Adrenal gland (tissue), 19 donors: ENCODE measurements at places on chromosomes 5 and 9.

GRCh38 chr9:98935071-98935505, 8.6 kb upstream of the COL15A1 start:
- DNase-seq: no peak

DNA sequence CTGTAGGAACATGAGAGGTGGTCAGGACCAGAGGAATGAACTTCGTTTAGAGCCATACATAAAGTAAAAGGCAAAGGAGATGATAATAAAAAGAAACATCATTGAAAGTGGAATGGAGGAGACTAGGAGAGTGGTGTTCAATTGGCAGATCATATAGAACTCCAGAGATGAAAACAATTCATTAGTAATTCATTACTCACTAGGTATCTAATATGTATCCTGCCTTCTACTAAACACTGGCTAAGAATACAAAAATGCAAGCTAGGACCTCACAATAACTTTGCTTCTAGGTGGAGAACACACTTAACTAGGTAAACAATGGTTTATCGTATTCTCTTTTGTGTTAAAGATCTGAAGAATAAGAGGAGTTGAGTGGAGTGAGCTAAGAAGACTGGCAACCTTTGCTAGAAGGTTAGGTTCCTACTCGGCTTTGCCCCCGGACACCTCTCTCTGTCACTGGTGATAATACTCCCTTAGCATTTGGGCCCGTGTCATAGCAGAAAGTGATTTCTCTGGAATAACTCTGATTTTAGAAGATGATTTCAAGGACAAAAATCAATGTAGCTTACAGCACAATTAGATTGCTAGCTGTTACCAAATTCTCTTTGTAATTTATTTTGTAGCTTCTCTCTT, 88.6 kb upstream of the IFNE start:
- DNase-seq: no peak

DNA sequence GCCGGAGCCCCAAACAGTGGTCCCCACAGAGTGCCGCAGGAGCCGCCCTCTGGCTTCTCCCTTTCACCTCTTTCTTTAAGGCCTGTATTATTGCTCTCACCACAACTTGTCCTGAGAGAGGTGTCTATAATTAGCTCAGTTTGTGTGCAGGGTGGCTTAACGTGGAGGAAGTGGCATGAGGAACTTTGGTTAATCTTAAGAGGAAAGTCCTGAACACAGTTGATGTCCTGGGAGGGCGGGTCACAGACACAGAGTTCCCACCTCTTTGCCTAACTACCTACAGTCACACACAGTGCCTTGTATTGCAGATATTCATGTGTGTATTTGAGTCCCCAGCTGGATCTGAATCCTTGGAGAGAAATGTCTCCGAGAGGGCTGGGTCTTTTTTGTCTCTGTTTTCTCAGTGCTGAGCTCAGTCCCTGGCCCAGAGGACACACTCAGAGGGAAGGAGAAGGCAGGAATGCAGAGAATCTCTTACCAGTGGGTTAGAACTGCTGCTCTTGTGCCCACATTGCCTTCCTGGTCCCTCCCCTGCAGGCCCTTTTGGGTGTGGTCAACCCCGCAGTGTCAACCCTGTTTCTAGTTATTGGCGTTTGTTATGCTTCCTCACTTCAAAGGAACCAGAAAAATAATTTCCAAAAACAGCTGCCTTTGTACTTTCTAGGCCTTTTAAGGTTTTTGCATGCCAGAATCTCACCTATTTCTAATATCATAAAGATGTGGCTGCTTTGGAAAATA, 392.5 kb downstream of the KDM4C start:
- DNase-seq: no peak

- DNase-seq: no peak
These were observed 97.9 kb downstream of the CRB2 start for GRCh38 chr9:123453831-123454321.

DNA sequence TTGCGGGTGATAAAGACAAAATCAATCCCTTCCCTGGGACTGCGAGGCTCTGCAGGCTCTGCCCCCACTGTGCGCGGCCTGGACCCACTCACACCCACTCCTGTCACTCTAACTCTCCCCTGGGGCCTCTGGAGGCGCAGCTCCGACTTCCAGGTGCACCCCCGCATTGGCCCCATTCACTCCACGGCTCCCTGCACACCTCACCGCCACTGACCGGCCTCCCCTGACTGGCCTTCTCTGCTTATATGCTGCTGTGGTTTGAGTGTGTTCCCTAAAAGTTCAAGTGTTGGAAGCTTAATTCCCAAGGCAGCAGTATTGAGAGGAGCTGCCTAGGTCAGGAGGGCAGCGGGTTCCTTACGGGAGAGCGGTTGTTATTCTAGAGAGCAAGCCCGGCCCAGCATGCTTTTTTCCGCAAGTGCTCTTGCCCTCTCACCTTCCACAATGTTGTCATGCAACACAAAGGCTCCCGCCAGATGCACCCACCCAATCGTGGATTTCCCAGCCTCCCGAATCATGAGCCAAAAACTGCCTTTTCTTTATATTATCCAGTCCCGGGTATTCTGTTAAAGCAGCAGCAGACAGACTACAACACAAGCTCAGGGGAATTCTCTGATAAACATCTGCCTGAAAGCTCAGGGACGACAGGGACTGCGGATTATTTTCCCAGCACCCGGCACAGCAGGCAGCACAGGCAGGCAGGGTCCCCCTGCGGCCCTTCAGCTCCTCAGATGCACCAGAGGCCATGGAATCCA, 73.5 kb upstream of the LRRTM2 start:
- DNase-seq: no peak

DNA sequence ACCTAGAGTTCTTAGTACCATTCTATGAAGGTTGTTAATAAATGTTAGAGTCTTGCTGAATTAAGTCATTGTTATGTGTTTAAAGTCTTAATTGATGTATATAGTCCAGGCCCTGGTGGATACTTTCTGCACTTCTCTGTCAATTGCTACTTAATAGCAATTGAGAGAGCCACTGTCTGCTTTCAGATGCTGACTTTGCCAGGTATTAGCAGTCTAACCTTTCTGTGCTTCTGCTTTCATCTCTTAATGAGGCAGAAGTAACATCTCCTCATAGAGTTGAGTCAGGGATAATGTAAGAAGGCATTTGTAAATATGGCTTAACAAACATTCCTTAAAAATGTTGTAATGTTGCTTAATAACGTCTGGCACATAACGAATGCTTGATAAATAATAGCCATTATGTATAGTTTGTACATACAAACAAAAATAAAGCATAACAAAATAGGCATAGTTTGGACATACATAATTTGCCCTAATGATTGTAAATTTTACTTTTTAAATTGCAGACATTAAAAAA, 28.3 kb downstream of the RASGRF2 start:
- DNase-seq: no peak

- DNase-seq: no peak
These were observed 28.9 kb downstream of the ZNF366 start for GRCh38 chr5:72478276-72478675.

DNA sequence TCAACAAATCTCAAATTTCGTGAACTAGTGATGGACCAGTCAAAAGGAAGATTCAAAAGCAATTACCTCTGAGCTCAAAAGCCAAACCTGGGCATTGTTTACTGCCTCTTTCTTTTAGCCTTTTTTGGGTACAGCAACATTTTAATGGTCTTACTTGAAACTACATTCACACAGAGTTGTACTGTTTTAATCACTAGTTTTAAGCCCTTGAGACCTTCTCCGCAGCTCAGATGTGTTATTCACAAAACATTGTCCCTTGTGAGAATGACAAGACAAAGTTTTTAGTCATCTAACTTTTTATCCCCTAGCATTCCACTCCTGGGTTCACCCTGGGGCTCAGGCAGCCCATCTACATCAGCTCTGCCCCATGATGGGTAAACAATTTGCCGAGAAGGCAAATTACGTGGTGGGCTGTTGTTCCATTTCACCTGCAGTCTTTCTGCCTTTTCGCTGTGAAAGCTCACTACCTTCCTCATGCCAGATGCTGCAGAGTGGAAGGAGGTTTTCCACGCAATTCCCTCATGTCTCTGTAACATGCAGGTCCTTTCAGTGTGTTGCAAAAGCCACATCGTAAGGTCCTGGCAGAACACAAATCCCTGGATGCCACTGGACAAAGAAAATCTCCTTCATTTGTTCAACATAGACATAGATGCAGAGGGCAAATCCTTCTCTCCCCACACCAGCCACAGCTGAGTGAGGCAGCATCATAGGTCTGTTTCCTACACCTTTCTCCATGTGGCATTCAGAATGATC, 175.7 kb downstream of the EBF1 start:
- DNase-seq: no peak

GRCh38 chr5:151005950-151006576, 14.3 kb upstream of the GPX3 start:
- peak; percentile 76 for DNase-seq

GRCh38 chr5:7317751-7318150, 78.2 kb upstream of the ADCY2 start:
- DNase-seq: no peak

- no peak for DNase-seq
These were observed 131.1 kb downstream of the TLE1 start for GRCh38 chr9:81558091-81558830.

GRCh38 chr9:15485836-15486666, 24.7 kb downstream of the PSIP1 start:
- no peak for DNase-seq

- no peak for DNase-seq
These were observed 68.8 kb downstream of the SLC44A1 start for GRCh38 chr9:105313238-105313637.

DNA sequence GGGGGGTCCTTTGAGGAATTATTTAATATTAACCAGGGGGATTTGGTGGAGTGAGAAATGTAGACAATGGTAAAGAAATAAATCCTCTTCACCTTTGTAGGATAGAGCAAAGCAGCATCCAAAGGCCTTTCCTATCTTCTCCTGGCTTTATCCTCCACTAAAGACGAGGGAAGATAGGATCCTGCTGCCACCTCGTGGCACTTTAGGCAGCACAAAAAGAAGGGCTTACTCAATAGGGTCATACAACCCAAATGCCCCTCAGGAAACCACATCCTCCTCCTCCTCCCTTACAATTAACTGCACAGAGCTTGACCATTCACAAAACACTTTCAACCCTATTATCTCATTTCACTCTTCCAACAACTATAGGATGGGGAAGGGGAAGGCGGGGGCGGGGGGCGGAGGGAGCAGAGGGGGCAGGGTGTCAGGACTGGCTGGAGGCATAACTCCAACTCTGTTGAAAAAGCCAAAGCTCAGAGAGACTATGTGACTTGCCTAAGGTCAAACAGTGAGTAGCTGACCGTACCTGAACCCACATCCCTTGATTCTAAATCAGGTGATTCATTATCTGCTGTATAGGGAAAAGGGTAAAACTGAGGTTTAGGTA, 45.4 kb upstream of the MYOT start:
- peak; percentile 68 for DNase-seq

GRCh38 chr9:87708986-87709728, 16.8 kb upstream of the CTSL start:
- no peak for DNase-seq

DNA sequence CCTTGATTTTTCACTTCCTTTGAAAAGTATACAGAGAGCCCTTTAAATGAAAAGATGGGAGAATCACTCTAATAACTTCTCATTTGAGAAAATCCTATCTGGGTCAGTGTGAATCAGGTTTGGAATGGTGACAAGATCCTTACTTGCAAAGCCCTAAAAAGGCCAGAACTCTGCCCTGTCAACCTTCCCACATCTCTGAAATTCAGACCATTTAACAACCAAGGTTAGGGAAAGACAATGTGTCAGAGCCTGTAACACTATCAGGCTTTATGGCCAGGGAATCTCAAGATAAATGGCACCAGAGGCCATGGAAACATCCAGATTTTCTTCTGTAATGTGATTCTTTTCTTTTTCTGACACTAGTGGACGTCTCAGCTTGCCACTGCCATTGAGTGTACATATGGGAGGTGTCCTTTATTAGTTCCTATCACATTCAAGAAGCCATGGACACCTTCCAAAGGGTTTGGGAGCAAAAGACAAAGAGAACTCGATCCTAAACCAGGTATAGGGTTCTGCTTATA, 165.7 kb upstream of the GPR151 start:
- DNase-seq: no peak

DNA sequence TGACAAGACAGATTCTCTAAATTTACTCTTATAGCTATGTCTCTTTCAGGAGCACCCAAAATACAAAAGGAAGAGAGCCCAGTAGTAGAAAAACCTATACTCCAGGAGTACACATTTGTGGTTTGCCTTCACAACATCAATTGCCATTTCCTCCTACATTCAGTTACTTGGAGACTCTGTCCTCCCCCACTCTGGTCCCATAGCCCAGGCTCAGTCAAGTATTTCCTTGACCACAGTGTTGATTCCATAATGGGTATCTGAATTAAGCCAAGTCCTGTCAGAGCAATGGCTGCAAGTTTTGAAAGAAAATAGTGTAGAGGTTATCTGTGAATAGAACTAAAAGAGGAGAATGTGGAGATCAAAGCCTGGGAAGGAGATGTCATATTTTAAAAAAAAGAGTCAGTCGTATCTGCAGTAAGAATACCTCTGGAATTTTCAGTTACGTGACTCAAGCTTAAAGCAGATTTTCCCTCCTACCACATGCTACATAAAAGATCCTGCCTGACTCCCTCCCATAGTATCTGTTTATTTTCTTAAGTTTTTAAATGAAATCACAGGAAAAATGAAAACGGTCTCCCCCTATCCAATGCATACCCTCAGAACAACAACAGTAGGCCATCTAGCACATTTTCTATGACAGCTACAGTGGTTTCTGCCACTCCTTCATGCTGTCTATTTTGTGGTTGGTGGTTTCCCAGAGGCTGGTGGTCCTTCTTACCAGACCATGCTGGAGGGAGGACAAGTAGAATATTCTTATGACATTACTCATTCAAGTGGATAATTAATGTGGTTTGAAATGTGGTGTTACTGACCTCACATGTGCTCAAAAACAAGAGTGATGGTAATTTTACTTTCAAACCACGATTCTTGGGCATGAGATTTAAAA, 249.7 kb upstream of the TMEM161B start:
- no peak for DNase-seq

- DNase-seq: no peak
These were observed 175.8 kb downstream of the CACNA1B start for GRCh38 chr9:138053321-138053868.

DNA sequence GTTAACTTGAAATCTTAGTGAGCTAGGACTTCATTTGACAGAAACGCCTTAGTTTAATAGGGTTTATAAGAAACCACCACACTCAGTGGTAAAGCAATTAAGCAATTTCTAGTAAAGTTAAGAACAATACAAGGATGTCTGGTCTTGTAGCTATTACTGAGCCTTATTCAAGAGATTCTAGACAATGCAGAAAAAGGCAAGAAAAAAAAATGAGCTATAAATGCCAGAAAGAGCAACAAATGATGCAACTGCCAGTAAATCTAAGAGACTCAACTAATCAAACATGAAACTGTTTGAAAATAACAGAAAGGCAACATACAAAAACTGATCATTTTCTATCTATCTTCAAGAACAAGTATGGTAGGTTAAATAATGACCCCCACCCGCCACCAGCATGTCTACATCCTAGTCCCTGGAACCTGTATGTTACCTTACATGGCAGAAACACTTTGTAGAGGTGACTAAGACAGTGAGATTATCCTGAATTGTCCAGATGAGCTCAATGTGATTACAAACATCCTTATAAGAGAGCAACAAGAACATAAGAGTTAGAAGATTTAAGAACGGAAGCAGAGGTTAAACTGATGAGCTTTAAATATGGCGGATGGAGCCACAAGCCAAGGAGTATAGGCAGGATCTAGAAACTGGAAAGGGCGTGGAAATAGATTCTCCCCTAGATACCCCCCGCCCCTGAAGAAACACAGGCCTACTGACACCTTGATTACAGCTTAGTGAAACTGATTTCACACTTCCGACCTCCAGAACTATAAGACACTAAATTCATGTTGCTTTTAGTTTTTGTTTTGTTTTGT, 93.0 kb downstream of the SUSD1 start:
- DNase-seq: no peak
